GM12892 (cell line): ENCODE measurements at places on chromosomes 3 and 15.

DNA sequence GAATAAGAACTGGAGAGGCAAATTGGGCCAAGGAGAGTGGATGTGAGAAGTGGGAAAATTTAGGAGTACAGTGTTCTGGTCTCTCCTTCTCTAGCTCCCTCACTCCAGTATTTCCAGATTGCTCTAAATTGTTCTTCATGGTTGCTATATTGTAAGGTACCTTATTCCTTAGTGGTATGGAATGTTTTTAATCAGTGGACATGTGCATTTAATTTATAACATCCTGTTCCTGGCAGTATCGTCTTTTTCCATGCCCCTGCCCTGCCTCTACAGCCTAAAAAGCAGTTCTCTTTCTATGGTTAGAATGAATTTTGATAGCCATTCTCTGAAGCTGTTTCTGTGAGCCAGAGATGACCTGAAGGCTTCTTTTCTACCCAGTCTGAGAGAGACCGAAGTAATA, 180.5 kb downstream of the TCF12 start:
- no peak for DNase-seq

DNA sequence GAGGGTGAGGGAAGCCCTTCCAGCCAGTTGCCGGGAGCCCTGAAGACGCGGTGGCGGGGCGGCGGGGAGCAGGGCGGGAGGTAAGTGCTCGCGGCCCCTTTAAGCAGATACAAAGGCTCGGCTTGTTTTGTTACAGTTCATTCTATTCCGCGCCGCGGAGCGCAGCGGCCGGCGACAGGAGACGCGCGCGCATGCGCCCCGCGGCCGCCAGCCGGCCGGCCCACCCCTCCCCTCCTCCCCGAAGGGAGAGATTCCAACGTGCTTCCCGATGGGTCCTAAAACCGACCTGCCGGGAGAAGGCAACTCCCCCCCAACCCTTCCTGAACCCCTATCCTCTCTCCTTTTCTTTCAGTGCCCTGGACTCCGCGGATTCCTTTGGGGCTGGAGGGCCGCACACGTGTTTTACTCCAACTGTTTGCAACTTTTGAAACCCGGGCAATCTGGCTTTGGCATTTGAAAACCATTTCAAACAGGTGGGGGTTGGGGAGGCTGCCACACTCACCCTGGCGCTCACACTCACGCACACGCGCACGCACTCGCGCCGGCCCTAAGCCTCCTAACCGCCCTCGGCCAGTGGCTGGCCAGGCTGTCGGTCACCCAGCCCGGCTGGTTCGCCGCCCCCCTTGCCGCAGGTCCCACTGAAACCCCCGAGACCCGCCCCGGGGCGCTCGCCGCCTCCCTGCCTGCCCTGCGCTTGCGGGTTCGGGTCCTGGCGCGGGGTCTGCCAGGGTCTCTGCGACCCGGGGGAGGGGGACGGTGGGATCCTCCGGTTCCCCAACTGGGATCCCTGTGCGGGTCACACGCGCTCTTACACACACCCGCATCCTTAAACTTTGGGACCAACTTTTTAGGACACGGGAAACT, at the start of gene MAGI1:
Gene MAGI1 (minus strand): TSS at position 193 of the 864 bp plus-strand sequence. CDS start 610 bp downstream, outside the sequence.
- peak; percentile 55 for DNase-seq

- DNase-seq, result no peak
Measured at GRCh38 chr3:39529577-39529976, 62.1 kb downstream of the MOBP start.

- no peak for DNase-seq
Measured at GRCh38 chr3:194064380-194065332, 71.3 kb upstream of the HES1 start.

DNA sequence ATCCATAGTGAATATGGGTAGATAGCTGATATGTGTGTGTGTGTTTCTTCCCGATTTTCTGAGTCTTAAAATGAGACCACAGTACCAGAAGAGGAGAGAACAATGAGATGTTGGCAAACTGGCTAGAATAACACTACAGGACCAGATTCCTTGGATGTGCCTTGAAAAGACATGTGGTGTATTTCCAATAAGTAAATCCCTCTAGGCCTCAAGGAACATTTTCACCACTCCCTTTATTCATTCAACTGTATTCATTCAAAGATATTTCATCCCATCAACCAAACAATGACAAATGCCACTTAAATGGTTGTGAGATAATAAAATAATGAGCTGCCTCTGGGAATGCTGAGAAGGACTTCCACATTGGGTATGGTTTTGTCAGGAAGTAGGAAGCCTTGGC, 8.7 kb upstream of the BNC1 start:
- no peak for DNase-seq

DNA sequence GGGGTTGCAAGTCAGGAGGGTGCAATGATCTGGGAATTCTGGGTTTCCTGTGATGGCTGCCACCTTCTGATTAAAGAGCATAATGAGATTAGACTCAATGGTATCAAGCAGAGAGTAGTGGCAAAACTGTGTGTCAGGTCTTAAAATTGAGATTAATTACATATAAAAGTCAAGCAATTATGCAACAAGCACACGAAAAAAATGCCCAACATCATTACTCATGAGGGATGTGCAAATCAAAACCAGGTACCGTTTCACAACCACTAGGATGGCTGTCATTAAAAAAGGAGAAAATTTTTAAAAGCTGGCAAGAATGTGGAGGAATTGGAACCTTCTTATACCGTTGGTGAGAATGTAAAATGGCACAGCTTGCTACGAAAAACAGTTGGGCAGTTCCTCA, 205.0 kb downstream of the OSBPL10 start:
- DNase-seq, result no peak

- DNase-seq, result no peak
Measured at GRCh38 chr15:60374628-60375081, 23.1 kb downstream of the ANXA2 start.

- no peak for DNase-seq
Measured at GRCh38 chr15:74417225-74417624, 16.5 kb downstream of the SEMA7A start.

GRCh38 chr15:68377766-68378165, 54.2 kb downstream of the ITGA11 start:
- DNase-seq, result no peak

- DNase-seq, result no peak
Measured at GRCh38 chr3:172367205-172368105, 80.8 kb downstream of the GHSR start.

DNA sequence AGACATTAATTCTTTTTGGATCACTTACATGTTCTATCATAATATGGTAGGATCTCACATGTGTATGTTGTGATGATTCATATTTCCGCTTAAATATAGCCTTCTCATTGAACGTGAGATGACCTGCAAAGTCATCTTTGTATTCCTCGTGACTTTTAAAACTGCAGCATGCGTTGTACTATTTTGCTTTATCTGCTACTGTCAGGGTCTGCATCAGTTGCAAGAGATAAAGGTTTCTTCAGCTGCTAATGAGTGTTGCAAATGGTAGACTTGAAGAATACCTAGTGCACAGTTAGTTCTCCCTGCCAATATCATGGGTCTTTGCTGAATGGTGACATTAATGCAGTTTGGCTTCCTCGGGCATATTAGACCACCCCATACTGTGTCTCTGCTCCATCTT, 31.8 kb downstream of the REC114 start:
- no peak for DNase-seq

GRCh38 chr15:67253549-67254237, 768 bp downstream of the AAGAB start:
- no peak for DNase-seq

GRCh38 chr3:152255290-152255689, 13.4 kb upstream of the MBNL1 start:
- DNase-seq, result no peak

DNA sequence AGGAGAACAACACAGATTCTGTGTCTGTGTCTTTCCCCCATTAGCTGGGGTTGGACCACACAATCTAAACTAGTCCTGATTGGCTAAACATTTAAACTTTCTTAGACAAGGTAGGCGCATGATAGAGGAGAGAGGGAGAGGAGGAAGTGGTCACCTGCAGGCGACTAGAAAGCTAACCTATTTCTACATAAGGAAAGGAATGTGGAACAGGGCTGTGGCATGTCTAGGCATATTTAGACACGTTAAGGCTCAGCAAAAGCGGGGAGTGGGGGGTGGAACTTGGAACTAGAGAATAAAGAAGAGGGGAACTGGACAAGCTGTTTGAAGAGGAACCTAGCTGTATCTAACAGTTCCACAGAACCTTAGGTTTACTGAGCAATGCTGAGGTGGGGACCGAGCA, 12.8 kb downstream of the LRRC28 start:
- DNase-seq, result no peak

- DNase-seq, result no peak
Measured at GRCh38 chr3:186532598-186533072, 11.5 kb downstream of the CRYGS start.

GRCh38 chr3:81788610-81789009, 27.2 kb upstream of the GBE1 start:
- no peak for DNase-seq

GRCh38 chr3:179723617-179724016, 70.8 kb downstream of the USP13 start:
- no peak for DNase-seq

DNA sequence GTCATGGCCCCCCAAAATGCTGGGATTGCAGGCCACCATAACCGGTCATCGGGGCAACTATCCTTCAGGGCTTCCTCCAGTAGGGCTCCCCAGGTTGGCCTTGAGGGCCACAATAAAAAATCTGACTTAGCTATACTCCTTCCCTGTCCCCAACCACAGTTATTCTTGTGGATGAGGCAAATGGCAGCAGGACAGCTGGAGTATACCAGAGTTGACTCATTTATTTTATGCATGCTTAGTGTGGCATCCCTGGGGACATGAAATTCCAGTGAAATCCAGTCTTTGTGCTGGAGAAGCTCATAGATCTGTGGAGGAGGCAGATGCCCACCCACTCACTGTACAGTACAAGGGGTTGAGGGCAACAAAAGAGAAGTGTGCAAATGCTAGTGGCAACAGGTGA, 109.5 kb downstream of the RORA start:
- no peak for DNase-seq

- DNase-seq, result no peak
Measured at GRCh38 chr3:149727656-149728055, 24.6 kb downstream of the COMMD2 start.

- DNase-seq, result no peak
Measured at GRCh38 chr15:85583442-85583841, 203.0 kb downstream of the AKAP13 start.

GRCh38 chr3:148042663-148043445, 633.7 kb downstream of the ZIC1 start:
- DNase-seq, result no peak

GRCh38 chr3:66778777-66779176, 219.3 kb upstream of the KBTBD8 start:
- DNase-seq, result no peak

GRCh38 chr3:123156276-123156995, 45.3 kb upstream of the SEC22A start:
- DNase-seq, result no peak

DNA sequence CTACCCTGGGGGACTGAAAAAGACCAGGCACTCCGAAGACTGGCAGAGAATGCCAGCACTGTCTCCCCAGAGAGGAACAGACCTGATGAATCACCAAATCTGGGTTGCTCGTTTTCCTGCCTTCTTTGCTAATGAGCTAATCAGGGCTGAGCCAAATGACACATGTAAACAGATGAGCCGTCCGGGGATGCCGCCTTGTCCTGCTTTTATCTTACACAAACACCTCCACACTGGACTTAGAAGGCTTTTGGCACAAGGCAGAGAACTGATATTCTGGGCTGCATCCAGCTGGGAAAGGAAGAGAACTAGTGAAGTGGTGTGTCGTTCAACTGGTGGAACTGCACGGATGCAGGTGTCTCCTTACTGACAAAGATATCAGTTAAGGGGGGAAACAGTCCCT, 88.1 kb downstream of the MECOM start:
- DNase-seq, result no peak

DNA sequence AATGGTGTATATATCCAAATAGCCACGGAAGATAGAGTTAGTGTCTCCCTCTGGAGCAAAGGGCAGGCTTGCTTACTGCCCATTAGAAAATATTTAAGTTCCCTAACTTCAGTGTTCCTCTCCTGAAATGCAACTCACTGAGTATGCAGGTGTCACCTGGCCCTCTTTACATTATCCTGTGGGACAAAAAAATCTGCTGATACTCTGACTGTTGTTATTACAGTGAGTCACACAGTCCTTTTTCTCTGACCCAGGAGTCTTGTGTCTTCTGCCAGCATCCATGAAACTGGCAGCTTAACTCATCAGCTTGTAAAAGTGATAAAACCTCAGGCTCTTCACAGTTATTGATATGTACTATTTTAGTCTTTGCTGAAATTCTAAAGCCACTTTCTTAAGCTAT, 42.2 kb upstream of the RASGRF1 start:
- no peak for DNase-seq

GRCh38 chr15:85874236-85874635, 79.5 kb upstream of the KLHL25 start:
- DNase-seq, result no peak

DNA sequence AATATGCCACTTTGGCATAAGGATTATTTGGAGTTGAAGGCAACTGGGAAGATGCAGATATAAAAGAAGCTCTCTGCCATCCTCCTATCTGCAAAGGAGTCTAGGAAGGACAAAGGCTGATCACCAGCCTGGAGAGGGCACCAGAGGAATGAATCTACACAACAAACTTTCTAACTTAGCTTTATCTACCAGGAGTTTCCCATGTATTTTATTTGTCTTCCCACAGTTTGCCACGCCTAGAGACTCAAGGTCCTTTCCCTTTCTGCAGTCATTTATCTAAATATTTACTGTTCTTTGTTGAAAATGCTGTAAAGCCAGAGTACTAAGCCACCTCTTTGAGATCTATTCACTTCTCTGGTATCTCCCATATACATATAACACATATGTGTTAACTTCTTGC, 32.2 kb downstream of the GPR176 start:
- DNase-seq, result no peak

DNA sequence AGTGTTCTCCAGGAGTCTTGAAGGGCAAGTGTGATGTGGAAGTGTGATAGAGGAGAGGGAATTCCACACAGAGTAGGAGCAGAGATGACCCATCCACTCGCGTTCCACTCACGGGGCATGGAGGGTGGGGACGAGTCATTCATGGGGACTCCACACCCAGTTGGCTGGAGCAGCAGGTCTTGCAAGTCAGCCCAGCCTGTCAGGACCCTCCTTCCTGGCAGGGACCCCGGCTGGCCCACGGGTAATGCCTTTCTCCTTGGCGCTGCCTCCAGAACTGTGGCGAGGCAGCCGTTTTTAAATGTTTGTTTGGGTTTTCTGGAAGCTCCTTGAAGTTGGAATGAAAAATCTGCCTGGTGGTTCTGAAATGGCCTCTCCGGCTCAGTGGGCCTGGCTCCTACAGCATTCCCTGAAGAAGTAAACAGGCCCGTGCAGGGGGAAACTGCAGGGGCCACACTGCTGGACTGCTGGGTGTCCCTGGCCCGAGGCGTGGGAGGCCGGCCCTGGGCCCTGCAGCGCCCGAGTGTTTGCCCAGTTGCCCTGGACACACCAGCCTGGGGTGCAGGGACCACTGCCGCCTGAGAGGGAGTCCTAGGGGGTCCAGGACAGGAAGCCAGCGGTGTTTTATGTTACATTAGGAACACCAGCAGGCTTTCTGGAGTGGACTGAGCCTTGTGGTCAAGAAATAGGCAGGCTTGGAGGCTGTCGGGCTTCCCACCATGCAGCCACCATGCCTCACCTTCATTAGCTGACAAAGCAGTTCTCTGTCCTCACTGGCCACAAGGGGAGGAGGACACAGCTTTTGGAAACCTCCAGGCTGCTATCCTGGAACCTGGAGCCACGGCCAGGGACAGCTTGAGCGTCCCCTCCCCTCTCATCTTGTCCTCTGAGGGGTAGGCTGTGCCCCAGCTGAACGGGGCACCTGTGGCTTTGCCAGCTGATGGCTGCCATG, 61.3 kb downstream of the CEMIP start:
- DNase-seq, result no peak
